Activated T-cell treated with anti-CD3 and anti-CD28 coated beads for 48 hours (primary cell): ENCODE measurements at places on chromosomes 3 and 15.

DNA sequence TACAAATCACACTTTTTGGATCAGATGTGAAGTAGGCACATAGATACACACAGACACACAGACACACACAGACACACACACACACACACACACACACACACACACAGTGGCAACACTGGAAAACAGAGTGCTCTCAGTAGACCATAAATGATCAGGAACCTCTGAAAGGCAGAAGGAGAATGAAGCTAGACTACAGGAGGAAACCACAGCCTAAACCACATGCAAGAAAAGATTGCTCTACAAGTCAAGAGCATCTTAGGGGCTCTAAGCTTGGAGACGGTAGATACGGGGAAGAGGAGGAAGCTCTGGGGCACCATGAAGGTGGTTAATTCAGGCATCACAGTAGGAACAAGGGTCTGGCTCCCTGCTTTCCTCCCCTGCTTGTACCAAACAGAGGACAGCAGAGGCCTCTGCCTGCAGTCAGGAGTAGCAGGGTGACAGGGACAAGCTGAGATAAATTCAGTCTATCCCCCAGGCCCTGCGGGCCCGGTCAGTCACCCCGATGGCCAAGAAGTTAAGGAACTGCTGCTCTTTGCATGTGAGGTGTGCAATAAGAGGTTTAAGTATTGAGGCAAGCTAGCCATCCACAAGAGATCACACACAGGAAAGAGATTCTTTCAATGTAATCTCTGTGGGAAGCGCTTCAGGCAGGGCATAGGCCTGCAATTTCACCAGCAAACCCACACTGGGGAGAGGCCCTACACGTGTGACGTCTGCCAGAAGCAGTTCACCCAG lies 23.5 kb upstream of the ARPIN start:
- DNase-seq = no peak

DNA sequence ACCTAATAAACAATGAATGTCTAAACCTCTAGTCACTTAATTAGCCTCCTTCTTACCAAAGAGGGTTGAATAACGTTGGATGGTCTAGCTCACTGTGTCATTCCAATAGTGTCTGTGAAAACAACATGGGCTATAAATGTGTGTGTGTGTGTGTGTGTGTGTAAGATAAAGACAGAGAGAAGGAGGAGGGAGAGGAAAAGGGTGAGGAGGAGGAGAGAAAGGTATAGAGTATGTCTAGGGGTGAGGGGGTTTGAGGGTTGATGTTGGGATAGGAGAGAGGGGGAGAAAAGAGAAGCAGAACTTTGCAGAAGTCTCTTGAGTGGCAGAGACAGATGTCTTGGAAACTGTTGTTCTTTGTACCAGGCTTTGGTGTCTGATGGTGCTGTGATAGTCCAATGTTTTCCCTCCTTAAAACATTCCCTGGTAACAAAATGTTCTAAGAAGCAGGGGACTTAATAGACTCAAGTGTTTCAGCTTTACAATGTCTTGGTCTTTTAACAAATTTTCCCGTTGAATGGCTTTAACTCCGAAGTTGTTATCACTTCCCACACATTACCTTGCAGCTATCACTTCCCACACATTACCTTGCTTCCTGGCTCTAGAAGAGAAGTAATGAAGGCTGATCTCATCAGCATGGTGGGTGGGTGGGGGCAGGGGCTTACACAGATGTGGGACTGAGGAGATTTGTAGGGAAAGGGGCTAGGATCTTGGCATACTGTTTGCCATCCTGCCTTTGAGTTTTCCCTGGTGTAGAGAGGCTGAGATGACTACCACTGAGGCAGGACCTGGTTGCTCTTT lies 57.8 kb upstream of the ETV5 start:
- DNase-seq = no peak

GRCh38 chr3:12751571-12751970 lies 7.5 kb downstream of the TMEM40 start:
- DNase-seq = no peak

- no peak for DNase-seq
Measured at GRCh38 chr3:51519848-51520247, 18.7 kb upstream of the RAD54L2 start.

DNA sequence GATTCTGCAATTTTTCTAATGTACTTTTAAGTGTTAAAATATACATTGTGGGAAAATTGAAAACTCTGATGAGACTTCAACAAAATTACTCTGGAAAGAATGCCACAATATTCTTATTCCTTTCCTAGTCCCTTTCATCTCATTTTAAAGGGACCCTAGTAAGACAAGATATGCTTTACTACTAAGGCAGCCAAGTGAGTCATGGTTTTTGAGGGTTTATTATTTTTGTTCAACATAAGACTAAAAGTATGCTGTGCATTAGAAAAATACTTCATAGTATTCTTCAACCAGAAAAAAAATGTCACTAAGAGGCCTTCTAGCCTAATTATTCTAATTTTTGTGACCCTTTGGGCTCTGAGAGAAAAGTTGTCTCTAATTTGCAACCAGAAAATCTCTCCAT lies 7.4 kb downstream of the IL12A start:
- DNase-seq = no peak

DNA sequence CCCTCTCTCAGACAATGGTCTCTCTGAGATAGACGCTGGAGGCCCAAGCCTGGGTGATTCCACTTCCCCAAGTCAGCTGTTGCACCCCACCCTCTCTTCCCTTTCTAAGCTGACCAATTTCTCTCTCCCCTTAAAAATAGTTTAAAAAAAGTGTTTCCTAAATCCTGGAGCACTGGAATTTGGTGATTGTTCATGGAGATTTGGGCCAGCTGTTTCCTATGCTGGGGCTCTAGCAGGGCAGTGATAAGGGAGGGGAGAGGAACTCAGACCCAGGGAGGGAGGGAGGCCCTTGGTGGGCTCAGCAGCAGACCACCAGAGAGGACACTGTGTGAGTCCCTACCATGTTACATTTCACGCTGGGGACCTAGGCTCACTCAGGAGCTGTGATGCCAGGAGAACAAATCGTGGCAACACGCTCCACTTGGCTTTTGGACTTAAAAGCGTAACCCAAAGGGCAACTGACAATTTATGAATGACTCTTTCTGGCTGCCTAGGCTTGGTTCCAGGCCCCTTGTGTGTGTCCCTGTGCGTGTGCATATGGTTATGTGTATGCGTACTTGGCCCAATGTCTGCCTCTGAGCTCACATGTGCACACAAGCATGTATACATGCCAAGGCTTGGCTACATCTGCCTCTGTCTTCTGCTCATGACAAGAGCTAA lies 59.8 kb upstream of the INSYN1 start:
- no peak for DNase-seq

GRCh38 chr3:188518835-188519452 lies 365.0 kb downstream of the LPP start:
- no peak for DNase-seq

DNA sequence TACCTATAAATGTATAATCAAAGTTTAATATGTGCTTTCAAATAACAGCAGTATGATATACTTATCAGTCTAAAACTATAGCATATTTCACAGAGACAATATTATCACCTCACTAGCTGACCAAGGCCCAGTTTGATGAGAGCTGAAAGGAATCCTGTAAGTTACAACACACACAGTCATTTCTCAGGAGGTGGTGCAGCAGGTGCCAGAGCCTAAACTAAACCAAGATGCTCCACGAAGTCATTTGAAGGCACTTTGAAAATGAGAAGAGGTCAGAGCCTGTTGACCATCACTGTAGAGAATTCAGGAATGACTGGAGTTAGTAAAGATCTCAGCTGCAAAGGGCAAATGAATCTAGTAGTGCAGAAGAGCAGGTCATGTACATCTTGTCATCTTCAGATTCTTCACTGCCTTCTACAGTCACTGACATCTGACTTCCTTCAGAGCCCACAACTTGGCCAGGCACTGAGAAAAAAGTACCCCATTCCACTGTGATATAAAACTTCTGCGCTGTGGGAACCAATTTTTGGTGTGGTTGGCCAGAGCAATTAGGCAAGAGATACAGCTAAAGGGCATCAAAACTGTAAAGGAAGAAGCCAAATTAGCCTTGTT lies 7.9 kb downstream of the GBE1 start:
- DNase-seq = no peak

GRCh38 chr3:159130108-159130507 lies 328.3 kb downstream of the MFSD1 start:
- no peak for DNase-seq

- DNase-seq = no peak
Measured at GRCh38 chr3:32862936-32863487, 45.2 kb downstream of the TRIM71 start.

- DNase-seq = no peak
Measured at GRCh38 chr15:63852407-63852806, 18.7 kb upstream of the HERC1 start.

DNA sequence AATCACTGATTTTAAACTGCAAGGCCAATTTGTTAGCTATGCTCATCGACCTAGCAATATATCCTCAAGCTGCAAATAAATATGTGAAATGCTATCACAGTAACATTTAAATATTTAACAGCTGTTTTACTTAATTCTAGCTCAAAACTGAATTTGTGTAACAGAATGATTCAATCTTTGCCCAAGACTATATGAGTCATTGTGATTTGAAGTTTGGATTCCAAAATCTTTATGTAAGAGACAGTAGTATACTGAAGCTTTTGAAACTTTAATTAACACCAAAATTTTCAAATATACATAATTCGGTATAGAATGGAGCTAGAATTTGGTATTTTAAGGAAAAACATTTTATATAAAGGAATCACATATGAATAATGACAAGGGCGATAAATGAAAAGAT lies 603.0 kb upstream of the ROBO2 start:
- no peak for DNase-seq

- DNase-seq = no peak
Measured at GRCh38 chr3:84547207-84547606, 411.6 kb upstream of the CADM2 start.

- DNase-seq = no peak
Measured at GRCh38 chr3:11373654-11374053, 101.5 kb downstream of the ATG7 start.

DNA sequence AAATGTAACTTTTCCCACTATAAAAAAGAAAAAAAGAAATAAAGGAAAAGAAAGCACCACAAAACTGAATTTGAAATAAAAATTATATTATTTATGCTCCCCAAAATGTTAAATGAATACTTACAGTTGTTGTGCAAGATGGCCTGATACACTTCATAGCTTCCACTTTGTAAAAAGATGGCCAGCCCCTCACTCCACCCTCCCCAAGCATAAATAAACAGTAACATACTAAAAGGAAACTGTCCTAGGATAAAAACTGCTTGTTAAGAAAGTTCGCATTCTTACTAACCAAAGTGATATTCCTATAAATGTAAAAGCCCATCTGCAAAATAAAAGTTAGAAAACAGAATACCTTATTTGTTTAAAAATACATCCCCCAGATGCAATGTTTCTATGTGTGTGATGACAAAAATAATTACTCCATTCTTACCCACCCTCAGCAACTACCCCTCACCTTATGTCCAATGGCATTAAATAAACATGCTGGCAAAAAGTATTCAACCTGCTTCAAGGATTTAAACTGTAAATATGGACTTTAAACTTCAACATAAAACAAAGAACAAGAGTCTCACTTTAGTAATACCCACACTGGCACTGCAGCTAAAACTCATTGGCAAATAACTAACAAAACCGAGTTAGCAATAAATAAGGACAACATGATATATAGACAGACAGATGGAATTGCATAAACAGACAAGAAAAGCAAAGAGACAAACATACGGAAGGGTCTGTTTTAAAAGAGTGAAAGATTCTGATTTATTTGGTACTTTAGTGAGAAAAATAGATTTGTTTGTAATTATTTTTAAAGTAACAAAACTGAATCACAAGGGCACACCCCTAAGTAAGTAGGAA lies 47.7 kb downstream of the ZBTB20 start:
- no peak for DNase-seq

GRCh38 chr15:100172356-100173024 lies 169.3 kb downstream of the ADAMTS17 start:
- no peak for DNase-seq

- no peak for DNase-seq
Measured at GRCh38 chr3:39935261-39935660, 125.9 kb downstream of the MYRIP start.

DNA sequence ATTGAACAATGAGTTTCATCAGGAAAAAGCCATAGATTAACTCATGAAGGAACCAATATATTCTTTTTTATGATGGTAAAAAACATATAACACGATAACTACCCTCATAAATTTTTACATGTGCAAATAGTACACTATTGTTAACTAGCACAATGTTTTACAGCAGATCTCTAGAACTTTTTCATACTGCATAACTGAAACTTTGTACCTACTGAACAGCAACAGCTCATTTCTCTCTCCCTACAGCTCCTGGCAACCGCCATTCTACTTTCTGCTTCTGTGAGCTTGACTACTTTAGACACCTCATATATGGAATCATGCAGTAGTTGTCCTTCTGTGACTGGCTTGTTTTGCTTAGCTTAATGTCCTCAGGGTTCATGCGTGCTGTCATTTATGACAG lies 235.4 kb downstream of the NFKBIZ start:
- no peak for DNase-seq

DNA sequence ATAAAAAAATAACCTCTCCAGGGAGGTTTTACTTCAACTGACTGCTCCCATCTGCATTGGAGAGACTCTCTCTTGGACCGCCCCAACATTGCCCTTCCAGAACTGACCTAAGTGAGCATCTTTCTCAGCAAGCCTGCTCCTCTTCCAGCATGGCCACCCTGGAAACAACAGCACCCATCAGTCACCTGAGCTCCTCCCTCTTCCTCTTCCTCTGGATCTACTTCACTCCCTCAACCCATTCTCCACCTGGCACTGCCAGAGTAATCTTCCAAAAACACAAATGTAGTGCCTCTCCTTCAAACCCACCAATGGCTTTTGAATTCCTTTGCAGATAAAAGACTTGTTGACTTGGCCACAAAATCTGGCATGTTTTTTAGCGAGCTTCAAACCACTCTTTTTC lies 128.8 kb upstream of the NR2F2 start:
- no peak for DNase-seq

GRCh38 chr3:61985020-61985419 lies 388.3 kb downstream of the FEZF2 start:
- DNase-seq = no peak

DNA sequence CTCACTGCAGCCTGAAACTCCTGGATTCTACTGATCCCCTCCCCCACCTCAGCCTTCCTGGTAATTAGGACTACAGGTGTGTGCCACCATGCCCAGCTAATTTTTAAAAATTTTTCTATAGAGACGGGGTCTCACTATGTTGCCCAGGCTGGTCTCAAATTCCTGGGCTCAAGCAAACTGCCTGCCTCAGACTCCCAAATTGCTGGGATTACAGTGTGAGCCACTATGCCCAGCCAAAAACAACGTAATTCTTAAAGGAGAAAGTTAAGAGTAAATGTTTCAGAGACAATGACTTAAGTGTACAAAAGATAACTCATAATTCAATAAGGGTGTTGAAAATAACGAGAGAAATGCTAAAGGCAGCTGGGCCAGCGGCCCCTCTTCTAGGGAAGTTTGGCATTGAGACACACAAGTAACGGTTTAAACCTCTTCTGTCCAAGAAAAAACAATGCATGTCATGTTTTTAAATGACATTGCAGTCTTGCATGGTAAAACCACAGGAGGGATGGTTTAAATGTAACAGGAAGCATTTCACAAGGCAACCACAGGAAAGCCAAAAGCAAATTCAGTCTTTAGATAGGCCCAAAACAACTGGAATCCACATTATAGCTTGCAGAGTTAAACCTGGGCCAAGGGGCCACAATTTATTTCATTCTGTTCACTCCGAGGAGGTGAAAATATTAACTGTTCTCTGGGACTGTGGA lies 5.1 kb downstream of the PROK2 start:
- DNase-seq = no peak
